Ascending aorta (tissue), 2 donors: ENCODE measurements at places on chromosomes 7 and 10. TPM values are rescaled to one million over a fixed set of nuclear protein-coding genes. Genes with fewer than 3 reads are reported as not detected.

DNA sequence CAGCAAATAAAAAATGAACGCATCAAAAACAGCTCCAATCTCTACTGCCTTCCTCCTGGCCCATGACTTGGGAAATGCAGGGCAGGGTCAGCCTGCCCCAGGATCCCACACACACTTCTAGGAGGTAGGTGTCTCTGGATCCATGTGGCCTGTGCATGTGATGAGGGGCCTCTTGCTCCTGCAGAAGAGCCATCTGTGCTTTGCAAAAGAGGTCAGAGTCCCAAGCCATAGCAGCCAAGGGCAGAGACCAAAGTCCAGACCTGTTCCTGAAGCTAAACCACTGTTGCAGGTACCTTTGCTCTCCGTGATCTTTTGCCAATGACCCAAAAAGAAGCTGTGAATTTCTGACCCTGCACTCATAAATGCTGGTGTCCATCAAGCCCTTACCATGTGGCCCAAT is 57.1 kb downstream of the KCNMA1 start:
- no peak for DNase-seq
- no peaks in the 10 kb centered on the region for H3K27me3 ChIP-seq
- no peak overlapping the region for H3K4me3 ChIP-seq
- no peaks in the 10 kb centered on the region for H3K4me1 ChIP-seq
- no peak overlapping the region for H3K27ac ChIP-seq
- no peaks in the 10 kb centered on the region for H3K36me3 ChIP-seq

GRCh38 chr7:55441774-55442522 is 76.8 kb downstream of the LANCL2 start:
- H3K27me3 ChIP-seq = no peaks in the 10 kb centered on the region
- no peak overlapping the region for H3K27ac ChIP-seq
- H3K36me3 ChIP-seq = no peaks in the 10 kb centered on the region
- DNase-seq = no peak
- H3K4me3 ChIP-seq = no peak overlapping the region
- H3K4me1 ChIP-seq = no peaks in the 10 kb centered on the region

The FAM25G gene
- not detected for total RNA-seq

The CDK14 gene
- total RNA-seq = 5.1 TPM

The RBM28 gene
- 23.8 TPM for total RNA-seq

The CALN1 gene
- total RNA-seq = 1.2 TPM

GRCh38 chr10:79234391-79235315 is 112.6 kb upstream of the PPIF start:
- H3K27ac ChIP-seq = no peak overlapping the region
- peaks cover 13% of the 10 kb centered on the region for H3K36me3 ChIP-seq
- no peak overlapping the region for H3K4me3 ChIP-seq

GRCh38 chr7:53744403-53744760 is 708.9 kb downstream of the POM121L12 start:
- H3K4me1 ChIP-seq = no peaks in the 10 kb centered on the region
- H3K36me3 ChIP-seq = no peaks in the 10 kb centered on the region
- no peak for DNase-seq
- H3K4me3 ChIP-seq = no peak overlapping the region
- no peak overlapping the region for H3K27ac ChIP-seq
- no peaks in the 10 kb centered on the region for H3K27me3 ChIP-seq

The SLC26A3 gene
- total RNA-seq = 0.11 TPM

DNA sequence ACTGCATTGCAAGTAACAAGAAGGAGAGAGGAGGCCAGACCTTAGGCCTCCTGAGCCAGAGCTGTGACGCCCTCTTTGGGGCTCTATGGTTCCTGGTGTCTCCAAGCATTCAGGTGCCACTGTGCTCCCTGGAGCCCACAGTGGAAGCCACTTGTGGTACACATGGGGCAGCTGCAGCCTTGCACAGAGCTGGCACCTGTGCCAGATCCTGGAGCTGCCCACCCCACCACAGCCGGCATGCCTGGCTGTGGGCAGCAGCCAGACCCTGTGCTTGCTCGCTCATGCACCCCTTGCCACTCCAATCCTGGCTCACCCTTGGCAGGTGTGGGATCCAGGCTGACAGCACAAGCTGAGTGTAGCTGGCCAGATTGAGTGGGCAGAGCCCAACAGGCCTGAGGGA is 173.8 kb upstream of the SMIM30 start:
- H3K4me1 ChIP-seq = no peaks in the 10 kb centered on the region
- no peak overlapping the region for H3K27ac ChIP-seq
- DNase-seq = no peak
- no peak overlapping the region for H3K4me3 ChIP-seq
- H3K27me3 ChIP-seq = no peaks in the 10 kb centered on the region

DNA sequence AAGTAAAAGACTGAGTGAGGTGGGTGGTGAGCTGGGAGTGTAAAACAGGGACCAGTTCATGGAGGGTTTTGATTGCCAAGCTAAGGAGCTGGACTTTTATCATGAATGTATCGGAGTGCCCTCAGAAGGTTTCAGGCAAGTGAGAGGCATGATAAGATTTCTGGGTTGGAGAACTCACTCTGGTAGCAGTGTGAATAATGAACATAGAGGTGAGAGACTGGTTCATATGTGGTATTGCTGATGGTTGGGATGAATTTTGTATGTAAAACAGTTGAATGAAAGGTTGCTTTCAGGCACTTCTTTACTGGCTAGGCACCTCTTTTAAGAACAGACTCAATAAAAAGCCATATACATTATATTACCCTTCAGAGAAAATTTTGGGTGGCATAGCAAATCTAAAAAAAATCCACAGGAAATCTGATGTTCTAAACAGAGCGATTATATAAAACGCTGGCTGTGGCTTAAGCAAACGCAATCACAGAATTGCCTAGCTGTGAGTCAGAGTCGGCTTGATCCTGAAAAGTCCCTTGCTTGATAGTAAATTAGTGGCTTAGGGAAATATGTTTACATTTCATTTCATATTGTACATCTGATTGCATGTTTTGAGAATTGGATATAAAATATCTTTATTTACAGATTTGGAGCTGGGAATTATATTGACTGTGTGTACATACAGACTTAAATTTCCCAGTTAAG is 92.9 kb upstream of the HDAC9 start:
- H3K27me3 ChIP-seq = no peaks in the 10 kb centered on the region
- H3K4me1 ChIP-seq = peaks cover 2% of the 10 kb centered on the region
- no peaks in the 10 kb centered on the region for H3K36me3 ChIP-seq

DNA sequence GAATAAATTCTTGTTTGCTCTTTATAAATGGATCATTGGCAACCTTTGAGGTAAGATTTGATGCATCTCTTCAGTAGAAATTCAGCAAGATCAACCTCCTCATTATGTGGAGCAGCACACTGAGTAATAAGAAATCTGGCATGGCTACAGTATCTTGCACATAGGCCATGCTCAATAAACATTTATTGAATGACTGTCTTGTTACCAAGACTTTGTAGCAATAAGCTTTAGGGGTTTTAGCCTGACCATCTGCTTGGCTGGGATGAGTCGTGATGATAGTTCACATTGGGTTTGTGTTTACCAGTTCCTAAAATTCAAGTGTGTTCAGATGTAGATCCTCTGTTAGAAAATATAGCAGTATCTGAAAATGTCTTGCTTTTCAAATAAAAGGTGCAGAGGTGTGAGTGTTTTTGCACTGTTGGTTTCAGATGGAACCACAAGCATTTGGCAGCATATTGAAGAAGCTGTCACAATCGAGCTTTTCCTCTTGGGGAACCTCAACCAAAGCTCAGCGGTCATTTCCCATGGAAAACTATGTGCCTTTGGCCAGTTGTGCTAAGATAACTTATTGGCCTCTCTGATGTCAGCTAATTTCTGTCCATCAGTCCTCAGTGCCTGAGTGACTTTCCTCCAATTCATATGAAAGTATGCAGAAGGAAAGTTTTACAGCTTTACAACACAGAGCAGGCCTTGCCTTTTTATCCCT is 442.6 kb downstream of the GFRA1 start:
- H3K4me1 ChIP-seq = no peaks in the 10 kb centered on the region
- no peak for DNase-seq

- H3K4me3 ChIP-seq = no peak overlapping the region
- H3K36me3 ChIP-seq = peaks cover 22% of the 10 kb centered on the region
- no peak overlapping the region for H3K27ac ChIP-seq
- DNase-seq = no peak
- no peaks in the 10 kb centered on the region for H3K4me1 ChIP-seq
Measured at GRCh38 chr10:124006526-124006925, 86.9 kb downstream of the CHST15 start.

- no peaks in the 10 kb centered on the region for H3K36me3 ChIP-seq
- H3K4me3 ChIP-seq = no peak overlapping the region
- no peak overlapping the region for H3K27ac ChIP-seq
- H3K4me1 ChIP-seq = no peaks in the 10 kb centered on the region
Measured at GRCh38 chr10:115844591-115844990, 428.4 kb downstream of the GFRA1 start.

The PNLIPRP1 gene
- not detected for total RNA-seq

GRCh38 chr10:96130326-96130995 is 364 bp downstream of the ZNF518A start:
- no peak for DNase-seq
- peaks cover 14% of the 10 kb centered on the region for H3K36me3 ChIP-seq

The VAX1 gene
- not detected for total RNA-seq

The MRLN gene
- not detected for total RNA-seq

DNA sequence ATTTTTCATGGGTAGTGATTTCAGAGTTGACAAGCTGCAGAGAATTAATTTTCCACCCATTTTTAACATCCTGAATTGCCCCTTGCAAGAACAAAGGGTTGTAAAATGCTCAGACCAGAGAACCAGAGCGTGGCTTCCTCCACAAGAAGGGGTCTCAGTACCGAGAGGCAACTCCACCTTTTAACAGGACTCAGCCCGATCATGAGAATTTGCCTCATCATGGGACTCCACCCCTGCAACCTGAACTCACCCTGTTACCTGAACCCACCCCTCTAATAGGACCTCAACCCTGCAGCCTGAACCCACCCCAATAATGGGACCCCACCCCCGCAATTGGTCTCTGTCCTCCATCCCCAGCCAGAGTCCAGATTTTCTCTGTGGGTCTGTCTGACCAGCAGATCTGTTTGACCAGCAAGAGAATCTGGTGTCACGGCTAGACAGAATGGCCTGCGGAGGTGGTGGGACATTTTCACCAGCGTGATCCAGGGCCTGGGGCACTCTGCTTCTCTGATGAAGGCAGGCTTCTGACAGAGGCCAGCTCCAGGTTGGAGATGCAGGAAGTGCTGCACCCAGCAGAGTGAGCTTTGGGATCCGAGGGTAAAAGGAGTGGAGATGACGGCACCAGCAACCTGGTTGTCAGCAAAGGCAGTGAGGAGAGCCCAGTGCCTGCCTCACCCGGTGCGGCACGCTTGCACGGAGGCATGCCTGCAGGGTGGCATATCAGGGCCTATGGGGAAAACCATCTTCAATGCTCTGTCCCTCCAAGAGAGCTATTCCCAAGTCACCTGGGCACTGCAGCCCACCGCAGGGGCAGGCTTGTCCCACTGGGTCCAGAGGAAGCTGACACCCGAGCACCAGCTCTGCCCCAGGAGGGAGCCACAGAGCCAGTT is 136.6 kb downstream of the TCERG1L start:
- no peak overlapping the region for H3K4me3 ChIP-seq
- H3K27ac ChIP-seq = no peak overlapping the region
- peak; percentile 47 for DNase-seq
- no peaks in the 10 kb centered on the region for H3K36me3 ChIP-seq
- H3K4me1 ChIP-seq = no peaks in the 10 kb centered on the region

DNA sequence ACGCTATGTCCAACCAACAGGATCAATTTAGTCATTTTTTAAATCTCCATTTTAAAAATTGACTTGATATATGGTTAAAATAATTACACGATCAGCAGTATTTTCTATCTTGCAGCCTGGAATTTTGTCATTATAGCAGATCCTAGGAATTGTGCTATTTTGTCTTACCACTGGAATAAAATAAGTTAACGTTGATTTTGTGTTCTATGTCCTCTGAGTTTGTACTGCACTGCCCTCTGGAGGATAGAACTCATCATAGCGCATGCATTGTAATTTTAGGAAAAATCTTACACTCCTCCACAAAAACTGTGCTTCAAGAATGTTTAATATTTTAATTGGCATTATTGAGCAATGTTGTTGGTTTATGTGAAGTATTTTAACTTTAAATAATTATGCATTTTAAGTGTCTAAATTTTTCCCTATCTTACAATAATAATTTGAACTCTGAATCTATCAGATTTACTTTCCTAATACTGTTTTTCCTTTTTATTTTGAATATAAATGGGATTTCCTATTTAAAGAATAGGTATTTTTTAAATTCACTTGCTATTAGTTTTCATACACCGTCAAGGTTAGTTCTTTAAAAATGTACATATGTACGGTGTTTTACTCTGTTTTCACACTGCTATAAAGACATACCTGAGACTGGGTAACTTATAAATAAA is 220.1 kb downstream of the PPP1R3A start:
- H3K4me1 ChIP-seq = no peaks in the 10 kb centered on the region
- H3K36me3 ChIP-seq = no peaks in the 10 kb centered on the region
- no peak for DNase-seq
- H3K27me3 ChIP-seq = no peaks in the 10 kb centered on the region
- H3K27ac ChIP-seq = no peak overlapping the region
- no peak overlapping the region for H3K4me3 ChIP-seq

GRCh38 chr10:30995081-30995770 is 36.4 kb downstream of the ZNF438 start:
- DNase-seq = no peak
- no peaks in the 10 kb centered on the region for H3K36me3 ChIP-seq
- no peak overlapping the region for H3K27ac ChIP-seq
- H3K4me1 ChIP-seq = peaks cover 8% of the 10 kb centered on the region
- no peak overlapping the region for H3K4me3 ChIP-seq
- H3K27me3 ChIP-seq = no peaks in the 10 kb centered on the region

The ADAM22 gene
- total RNA-seq = 0.85 TPM

DNA sequence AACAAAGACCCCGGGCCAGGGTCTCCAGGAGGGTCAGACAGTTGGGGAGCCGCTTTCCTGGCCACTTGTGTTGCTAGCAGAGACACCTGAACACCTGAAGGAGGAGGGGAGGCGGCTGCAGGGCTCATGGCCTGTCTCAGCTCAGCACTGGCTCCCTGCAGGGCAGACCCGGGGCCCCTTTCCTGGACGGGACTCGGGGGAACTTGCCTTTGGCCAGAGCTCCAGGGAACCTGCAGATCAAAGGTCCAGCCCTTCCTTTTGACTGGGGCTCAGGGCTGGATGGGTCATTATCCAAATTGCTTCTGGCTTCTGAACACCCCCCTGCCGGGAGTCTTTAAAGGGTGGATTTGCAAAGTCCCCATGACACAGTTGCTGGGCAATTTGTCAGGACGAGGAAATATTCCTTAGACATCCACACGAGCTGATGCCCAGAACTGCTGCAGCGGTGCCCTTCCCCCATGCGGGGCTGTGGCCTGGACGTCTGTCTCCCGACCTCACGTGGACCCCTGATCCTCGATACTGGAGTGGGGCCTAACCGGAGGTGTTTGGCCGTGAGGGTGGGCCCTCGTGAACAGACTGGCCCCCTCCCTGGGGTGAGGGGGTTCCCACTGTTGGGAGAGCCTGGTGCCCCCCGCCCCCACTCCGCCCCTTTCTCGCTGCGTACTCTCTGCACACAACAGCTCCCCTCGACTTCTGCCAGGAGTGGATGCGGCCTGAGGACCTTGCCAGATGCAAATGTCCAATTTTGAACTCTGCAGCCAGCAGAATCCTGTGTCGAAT is 194.3 kb downstream of the ELFN1 start:
- no peaks in the 10 kb centered on the region for H3K36me3 ChIP-seq
- H3K4me3 ChIP-seq = no peak overlapping the region
- no peaks in the 10 kb centered on the region for H3K4me1 ChIP-seq
- H3K27ac ChIP-seq = no peak overlapping the region

The TSPAN13 gene
- 4.4 TPM for total RNA-seq

The WASL gene
- 23.7 TPM for total RNA-seq

The KLF14 gene
- not detected for total RNA-seq
